Right lung (tissue), 10 donors: ENCODE measurements at places on chromosomes 7 and 10. TPM values are rescaled to one million over a fixed set of nuclear protein-coding genes. Genes with fewer than 3 reads are reported as not detected.

DNA sequence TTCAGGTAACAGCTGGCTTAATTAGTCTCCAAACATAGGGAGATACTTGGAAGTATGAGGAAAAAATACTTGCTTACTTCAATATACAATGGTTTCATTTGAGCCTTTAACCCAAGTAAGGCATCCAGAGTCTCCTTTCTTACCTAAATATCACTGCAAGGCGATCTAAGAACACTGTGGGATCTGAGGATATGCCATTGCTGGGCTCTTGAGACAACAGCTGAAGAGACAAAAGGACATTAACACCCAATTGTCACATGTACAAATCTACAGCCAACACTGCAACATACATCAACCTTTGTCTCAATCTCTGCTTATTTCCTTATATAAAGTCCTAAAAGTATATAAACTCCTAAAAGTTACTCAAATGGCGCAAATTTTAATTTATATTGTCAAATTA is 44.4 kb downstream of the IRF5 start:
- DNase-seq, result no peak

- no peak for DNase-seq
Measured at GRCh38 chr10:122541541-122542002, 19.0 kb upstream of the DMBT1 start.

DNA sequence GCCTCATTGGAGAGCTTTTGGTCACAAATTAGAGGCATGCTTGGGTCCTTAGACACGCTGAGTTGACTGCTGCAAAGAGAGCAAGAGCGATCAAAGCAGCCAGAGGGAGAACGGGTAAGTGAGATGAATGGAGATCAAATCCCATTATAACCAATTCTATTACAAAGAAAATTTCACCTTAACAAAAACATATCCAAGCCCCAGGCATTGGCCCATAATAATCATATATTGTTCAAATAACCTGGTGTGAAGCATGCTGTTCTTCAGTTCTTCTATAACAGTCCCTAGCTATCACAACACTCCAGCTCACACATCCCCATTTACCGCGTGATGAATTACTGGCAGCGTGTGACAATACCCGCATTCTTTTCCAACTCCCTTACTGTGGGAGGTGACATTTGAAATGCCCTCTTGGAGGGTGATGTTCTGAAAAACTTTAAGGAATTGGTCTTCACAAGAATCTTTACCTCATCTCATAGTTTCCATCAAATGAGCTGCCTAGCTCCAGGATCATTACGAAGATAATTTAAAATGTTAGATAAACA is 156.1 kb upstream of the PLXNA4 start:
- DNase-seq, result no peak

DNA sequence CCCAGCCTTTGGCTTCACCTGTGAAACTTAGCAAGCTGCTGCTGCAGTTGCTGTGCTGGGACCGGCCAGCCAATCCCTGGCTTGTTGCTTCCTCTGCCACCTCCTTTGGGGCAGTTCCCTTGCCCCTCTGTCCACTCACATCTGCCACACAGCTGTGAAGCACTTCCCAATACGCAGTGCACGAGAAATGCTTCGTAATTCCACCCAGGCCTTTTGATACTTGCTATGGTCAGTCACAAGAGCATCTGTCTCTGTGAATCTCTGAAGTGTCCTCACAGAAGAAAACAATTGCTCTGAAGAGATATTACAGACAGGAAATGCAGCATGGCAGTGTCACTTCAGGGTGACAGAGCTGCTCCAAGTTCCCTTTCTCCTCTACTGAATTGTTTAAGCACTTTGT is 208.5 kb downstream of the PTEN start:
- no peak for DNase-seq

DNA sequence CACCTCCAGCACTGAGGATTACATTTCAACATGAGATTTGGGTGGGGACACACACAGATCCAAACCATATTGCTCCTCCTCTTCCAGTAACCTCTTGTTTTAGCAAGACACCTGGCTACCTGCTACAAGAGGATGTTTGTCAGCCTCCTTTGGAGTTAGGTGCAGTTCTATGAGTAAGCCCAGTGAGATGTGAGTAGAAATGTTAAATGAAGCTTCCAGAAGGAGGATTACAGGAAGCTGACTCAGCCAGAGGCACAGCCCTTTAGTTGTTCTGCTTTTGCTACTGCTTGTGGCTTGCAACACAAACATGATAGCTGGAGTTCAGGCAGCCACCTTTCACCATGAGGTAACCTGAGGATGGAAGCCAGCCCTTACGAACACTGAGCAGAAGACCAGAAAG is 382.7 kb upstream of the RNF32 start:
- no peak for DNase-seq

- no peak for DNase-seq
Measured at GRCh38 chr7:43648473-43649406, 65.8 kb downstream of the STK17A start.

SYT15B gene
- polyA plus RNA-seq, result 5.2 TPM

AGAP9 gene
- 14.1 TPM for polyA plus RNA-seq

DNA sequence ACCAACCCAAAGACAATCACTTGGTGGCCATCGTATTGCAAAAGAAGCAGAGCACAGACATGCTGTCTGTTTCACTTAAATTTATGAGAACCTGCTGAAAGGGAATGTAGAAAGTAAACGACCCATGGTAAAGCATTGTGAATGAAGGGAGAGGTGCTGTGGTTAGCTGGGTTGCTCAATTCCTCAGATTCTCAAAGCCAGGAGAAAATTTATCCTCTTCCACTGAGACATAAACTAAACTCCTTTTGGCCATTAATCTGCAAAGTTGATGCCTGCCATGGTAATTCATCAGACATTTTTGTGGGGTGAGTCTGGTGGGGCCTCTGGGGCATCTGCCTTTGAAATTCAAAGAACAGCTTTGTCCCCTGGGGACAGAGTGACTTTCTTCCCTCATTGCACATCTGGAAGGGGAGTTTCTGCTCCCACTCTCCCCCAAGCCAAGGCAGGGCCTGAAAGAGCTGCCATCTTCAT is 951.0 kb downstream of the LRMDA start:
- DNase-seq, result no peak

- DNase-seq, result no peak
Measured at GRCh38 chr7:91408388-91409154, 144.3 kb downstream of the FZD1 start.

GRCh38 chr10:20935931-20936330 is 38.8 kb upstream of the NEBL start:
- DNase-seq, result no peak

SPDYE2 gene
- polyA plus RNA-seq, result 14.3 TPM

DNA sequence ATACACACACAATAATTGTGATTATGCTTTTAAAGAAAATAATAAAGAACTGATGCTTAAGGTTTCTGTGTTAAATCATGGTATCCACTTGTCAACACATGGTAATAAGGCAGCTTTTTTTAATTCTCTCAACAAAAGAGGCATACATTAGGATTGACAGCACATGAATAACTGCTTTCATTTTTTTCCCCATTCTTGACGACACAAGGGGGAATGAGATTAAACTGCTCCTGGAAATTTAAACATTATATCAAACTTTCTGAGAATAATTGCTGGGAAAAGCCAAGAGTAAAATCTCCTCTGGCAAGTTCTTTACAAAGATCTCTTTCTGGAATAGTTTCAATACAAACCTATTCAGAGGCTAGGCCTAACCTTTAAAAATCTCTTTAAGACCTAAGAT is 99.0 kb upstream of the GPR22 start:
- no peak for DNase-seq

GRCh38 chr7:104775531-104775930 is 238.5 kb upstream of the KMT2E start:
- DNase-seq, result no peak

DNA sequence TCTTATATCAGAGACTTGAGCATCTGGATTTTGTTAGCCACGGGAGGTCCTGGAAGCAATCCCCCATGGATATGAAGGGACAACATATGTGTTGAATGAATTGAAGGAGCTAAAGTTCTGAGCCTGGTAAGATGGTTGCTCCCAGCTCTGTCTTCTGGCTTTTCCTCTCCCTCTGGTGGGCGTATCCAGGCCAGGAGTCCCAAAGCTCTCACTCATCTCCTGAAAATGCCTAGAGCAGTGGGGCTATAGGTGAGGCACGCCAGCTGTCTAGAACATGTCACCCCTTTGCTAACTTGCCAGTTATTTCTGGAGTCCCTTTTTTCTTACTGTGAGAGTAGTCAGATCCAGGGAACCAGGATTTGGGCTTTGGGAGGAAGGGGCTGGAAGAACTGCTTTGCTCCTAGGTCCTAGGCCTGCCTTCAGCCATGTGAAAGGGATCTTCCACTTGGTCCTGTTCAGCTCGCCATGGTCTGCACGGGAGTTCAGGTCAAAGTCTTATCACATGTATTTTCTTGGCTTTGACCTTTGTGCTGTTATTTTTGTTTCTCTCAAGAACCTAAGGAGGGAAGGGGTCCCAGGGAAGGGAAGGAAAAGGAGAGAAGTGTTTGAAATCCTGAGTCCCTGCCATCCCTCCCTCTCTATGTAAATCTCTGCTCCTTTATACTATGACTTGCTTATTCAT is 73.6 kb downstream of the MINPP1 start:
- DNase-seq, result no peak

IGF2BP3 gene
- polyA plus RNA-seq, result 69.8 TPM

TIMM23B gene
- 17.9 TPM for polyA plus RNA-seq

RBP3 gene
- 0.06 TPM for polyA plus RNA-seq

GRCh38 chr7:91357901-91358300 is 93.7 kb downstream of the FZD1 start:
- DNase-seq, result no peak

NME8 gene
- polyA plus RNA-seq, result 0.48 TPM

PHKG1 gene
- polyA plus RNA-seq, result 1.6 TPM

ADAM22 gene
- polyA plus RNA-seq, result 18.7 TPM

GRCh38 chr10:69976795-69977546 is 75.7 kb upstream of the MACROH2A2 start:
- DNase-seq, result no peak

DNA sequence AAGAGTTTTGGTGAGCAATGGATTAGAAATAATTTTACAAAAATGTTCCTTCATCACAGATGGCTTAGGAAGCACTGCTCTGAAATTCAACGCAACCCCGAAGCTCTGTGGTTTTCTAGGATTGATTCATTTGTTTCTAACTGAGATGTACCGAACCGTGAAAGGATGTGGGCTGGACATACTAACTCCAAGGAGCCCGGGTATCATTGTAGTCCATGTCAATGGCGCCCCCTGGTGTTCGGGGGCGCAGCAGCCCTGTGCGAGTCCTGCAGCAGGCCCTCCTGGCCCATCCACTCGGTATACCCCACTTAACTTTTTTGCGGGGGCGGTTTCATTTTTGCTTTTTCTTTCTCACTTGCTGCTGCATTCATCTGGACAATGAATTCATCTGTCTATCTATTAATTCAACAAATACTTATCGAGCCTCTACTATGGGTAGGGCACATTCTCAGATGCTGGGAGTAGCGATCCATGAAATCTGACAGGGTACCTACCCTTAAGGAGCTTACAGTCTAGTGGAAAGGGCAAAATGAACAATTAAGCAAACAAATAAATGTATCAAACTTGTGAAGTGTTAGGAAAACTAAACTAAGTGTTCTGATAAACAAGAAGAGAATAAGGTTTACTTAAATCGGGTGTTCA is 25.2 kb upstream of the ITPRID1 start:
- peak; percentile 41 for DNase-seq

MACROH2A2 gene
- polyA plus RNA-seq, result 78.0 TPM

GRCh38 chr7:22662036-22662435 is 65.0 kb upstream of the IL6 start:
- no peak for DNase-seq

DNA sequence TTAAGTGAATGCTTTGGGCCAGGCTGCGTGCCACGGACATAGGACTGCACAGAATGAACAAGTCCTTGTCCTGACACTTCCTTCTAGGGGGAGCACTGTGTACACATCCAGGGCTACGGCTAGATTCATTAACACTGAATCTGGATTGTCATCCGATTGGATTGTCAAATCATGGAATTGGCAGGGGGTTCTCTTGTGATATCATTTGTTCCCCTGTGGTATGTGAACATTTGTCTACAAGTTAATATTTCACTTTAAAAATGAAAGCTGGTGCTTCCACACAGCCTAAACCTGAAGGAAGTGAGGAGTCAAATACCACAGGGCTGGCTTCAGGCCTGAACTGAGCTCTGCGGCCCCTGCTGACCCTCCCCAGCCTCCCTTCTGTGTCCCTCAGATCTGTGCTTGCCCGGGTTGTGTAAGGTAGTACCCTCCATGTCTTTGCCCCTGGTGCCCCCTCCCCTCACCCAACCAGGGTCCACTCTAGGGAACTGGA is 75.6 kb downstream of the SNX10 start:
- no peak for DNase-seq

GRCh38 chr7:131905471-131905973 is 349.1 kb upstream of the PODXL start:
- no peak for DNase-seq

ITGB8 gene
- polyA plus RNA-seq, result 3.7 TPM

CNOT4 gene
- polyA plus RNA-seq, result 31.5 TPM

DNA sequence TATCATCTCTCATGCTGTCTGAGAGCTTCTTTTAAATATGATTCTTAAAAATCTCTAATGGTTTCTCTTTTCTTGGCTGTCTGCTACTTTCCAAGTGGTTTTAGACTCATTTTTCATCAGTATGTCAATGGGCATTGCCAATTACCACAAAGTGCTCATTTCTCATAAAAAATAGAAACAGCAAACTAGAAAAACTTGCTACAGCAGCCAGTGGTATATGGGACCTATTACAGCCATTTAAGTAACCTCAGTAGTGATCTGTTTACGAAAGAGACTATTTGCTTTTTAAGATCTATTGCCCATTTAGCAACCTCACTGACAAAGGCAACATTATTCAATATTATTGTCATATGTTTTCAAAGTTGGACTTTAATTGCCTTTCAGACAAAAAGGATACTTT is 207.1 kb upstream of the RHOBTB1 start:
- DNase-seq, result no peak

GRCh38 chr10:66214721-66215404 is 711.0 kb upstream of the LRRTM3 start:
- DNase-seq, result no peak

- DNase-seq, result no peak
Measured at GRCh38 chr10:91653219-91653870, 20.5 kb upstream of the PPP1R3C start.

GRCh38 chr7:137904833-137905232 is 58.1 kb upstream of the DGKI start:
- DNase-seq, result no peak

DNA sequence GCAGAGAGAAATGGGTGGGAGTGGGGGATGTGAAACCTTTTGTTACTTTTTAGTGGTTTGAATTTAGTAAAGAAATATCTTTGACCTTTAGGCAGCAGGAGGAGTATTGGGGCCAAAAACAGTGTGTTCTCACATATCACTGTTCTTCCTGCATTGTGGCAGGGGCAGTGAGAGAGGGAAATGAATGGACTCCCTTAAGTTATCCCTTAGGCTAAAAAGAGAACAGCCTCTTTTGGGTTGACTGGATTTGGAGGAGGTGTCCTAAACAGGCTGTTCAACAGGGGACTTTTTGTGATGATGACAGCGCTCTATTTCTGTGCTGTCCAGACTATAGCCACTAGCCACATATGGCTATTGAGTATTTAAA is 22.3 kb downstream of the ZNF775 start:
- DNase-seq, result no peak

DNA sequence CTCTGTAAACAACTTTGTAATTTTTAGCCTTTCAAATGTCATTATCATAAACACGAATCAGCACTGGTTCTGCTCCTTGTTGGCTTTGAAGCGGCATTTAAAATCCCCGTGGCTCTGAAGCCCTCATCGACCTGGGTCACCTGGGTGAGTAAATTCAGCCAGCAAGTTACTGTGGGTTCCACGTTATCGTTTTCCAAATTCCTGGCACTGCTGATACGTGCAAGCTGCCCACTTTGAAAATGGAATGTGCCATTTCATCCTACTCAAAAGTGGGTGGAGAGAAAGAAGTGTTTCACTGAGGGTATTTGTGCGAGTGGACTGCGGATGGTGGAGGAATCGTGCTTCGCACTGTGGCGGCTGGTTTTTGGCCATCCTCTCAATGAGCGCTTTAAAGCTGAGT is 281.7 kb downstream of the KLF6 start:
- no peak for DNase-seq
